ENCODE measurements at places on chromosomes 2 and 18. TPM values are rescaled to one million over a fixed set of nuclear protein-coding genes. Genes with fewer than 3 reads are reported as not detected.
A peak's percentile ranks its signal among the peaks of the same experiment; 100 is the strongest.

- no peak for DNase-seq
These were observed 350.4 kb downstream of the TSN start for GRCh38 chr2:122105877-122106206.

DNA sequence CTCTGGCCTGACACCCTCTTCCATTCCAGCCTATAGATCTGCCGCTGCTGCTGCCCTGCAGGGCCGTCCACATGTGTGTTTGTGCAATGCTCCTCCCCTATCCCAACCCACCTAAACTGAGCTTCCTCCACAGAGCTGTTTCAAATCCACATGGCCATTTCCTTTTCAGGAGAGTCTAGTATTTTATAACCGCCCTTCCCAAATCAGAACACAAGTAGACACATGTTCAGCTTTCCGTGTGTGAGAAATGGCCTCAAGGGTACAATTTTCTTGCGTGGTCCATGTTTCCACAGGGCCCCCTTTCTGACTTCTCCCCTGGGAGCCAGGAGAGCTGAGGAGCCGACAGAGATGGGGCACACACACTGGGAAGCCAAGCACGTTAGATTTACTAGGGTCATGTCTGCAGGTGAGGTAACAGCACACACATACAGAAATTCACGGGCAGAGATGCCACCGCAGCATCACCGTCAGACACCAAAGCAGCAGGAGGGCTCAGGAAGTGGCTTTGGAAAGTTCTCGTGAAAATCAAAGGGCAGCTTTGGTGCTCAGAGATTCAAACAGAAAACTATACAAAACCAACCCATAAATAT is 102.9 kb upstream of the TGFA start:
- DNase-seq, result no peak

VWC2L gene
- total RNA-seq, result not detected

DNA sequence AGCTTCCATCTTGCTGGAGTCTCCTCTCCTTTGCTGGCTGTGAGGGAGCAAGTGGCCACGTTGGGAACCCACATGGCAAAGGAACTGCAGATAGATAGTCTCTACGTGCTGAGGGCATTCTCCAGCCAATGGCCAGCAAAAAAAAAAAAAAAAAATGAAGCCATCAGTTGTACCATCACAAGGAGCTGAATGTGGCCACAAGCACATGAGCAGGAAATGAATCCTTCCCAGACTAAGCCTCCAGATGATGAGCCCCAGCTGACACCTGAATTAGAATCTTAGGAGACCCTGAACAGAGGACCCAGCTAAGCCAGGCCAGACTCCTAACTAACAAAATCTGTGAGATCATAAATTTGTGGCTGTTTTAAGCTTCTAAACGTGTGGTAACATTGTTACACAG is 57.9 kb downstream of the SPIRE1 start:
- DNase-seq, result no peak

GRCh38 chr18:63192126-63192884 is 127.3 kb downstream of the BCL2 start:
- no peak for DNase-seq

GRCh38 chr2:40879305-40879704 is 427.4 kb upstream of the SLC8A1 start:
- DNase-seq, result no peak

DNA sequence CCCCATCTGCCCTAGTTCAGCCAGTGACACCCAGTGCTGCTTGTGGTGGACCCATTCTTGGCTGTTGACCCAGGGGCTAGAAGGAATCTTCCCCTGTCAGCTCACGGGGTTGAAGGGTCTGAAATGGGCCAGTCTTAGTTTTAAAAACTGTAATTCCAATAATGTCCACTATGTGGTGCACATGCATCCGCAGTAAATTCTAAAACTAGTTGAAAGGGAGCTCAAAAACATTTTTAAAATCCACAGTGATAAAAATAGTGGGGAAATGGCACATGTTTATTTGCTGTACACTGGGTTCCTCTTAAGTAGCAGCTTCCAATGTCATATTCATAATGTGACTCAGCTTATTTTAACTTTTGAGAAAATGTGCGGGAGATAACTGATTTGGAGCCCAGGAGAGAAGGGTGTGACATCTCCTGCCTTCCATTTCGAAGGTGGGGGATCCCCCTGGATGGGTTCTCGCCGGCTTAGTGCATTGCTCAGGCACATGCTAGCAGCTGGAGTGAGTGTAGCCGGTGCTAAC is 32.8 kb downstream of the GRHL1 start:
- DNase-seq, result no peak

MAL gene
- total RNA-seq, result 1.2 TPM

GRCh38 chr2:190357600-190357999 is 14.2 kb downstream of the INPP1 start:
- no peak for DNase-seq

GRCh38 chr2:18273205-18273604 is 287.2 kb downstream of the RDH14 start:
- no peak for DNase-seq

GRCh38 chr18:24271381-24272228 is 126.0 kb downstream of the OSBPL1A start:
- peak; percentile 88 for DNase-seq

GRCh38 chr2:160077912-160078810 is 15.7 kb upstream of the PLA2R1 start:
- DNase-seq, result no peak

DNA sequence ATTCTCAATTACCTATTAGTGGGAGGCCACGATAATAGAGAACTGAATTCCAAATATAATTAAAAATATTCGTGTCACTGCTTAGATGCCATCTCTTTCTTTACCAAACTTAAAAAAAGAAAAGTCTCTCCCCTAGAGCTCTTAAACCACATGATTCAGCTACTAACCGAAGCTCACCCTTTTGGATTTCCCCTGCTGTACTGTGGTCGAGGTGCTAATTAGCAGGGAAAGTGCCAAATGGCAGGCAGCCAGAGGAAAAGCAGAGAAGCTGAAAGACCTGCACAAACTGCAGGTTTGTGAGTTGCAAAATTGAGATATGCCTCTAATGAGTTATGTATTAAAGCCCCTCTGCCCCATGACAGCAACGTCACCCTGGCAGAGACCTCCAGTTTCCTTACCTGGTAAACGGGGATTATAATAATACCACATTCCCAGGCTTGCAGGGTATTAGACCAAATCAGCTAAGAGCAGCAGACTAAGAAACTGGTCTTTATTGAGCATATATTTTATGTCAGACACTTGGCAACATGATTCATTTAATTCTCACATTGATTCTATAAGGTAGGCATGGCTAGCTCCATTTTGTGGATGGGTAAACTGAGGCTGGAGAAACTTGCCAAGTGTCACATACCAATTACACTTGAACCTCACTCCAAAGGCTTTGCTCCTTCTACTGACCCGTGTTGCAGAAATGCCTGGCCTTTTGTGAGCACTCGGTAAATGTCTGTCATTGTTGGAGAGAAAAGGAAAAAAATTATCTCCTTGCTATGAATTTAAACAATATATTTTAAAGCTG is 259.7 kb downstream of the LPIN1 start:
- no peak for DNase-seq

CCL20 gene
- total RNA-seq, result 14.0 TPM

- no peak for DNase-seq
These were observed 540.6 kb downstream of the RIT2 start for GRCh38 chr18:42574871-42575270.

PTRHD1 gene
- 20.6 TPM for total RNA-seq

- DNase-seq, result no peak
These were observed 166.6 kb downstream of the RNF144A start for GRCh38 chr2:7083580-7084509.

CKAP2L gene
- 0.54 TPM for total RNA-seq

PLGLB1 gene
- total RNA-seq, result 10.7 TPM

DNA sequence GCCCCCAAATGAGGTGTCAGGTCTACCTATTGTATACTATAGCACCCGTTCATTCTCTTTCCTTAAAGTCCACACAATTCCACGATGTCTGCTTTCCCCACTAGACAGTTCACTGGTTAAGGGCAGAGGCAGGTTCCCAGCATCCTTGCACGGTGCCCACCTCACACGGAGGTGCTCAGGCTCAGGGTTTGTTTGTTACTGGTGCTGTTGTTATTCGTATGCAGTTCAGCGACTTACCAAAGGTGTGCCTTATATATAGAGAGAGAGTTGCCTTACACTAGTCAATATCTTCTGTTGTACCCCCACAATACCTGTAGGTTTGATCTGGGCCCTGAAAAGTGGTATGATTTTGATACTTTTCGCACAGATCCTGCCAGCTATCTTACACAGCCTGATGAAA is 30.6 kb downstream of the SLC3A1 start:
- DNase-seq, result no peak

GALNT3 gene
- 51.3 TPM for total RNA-seq

CABYR gene
- 0.67 TPM for total RNA-seq

ACTG2 gene
- total RNA-seq, result 140 TPM

LDLRAD4 gene
- 48.4 TPM for total RNA-seq

DNA sequence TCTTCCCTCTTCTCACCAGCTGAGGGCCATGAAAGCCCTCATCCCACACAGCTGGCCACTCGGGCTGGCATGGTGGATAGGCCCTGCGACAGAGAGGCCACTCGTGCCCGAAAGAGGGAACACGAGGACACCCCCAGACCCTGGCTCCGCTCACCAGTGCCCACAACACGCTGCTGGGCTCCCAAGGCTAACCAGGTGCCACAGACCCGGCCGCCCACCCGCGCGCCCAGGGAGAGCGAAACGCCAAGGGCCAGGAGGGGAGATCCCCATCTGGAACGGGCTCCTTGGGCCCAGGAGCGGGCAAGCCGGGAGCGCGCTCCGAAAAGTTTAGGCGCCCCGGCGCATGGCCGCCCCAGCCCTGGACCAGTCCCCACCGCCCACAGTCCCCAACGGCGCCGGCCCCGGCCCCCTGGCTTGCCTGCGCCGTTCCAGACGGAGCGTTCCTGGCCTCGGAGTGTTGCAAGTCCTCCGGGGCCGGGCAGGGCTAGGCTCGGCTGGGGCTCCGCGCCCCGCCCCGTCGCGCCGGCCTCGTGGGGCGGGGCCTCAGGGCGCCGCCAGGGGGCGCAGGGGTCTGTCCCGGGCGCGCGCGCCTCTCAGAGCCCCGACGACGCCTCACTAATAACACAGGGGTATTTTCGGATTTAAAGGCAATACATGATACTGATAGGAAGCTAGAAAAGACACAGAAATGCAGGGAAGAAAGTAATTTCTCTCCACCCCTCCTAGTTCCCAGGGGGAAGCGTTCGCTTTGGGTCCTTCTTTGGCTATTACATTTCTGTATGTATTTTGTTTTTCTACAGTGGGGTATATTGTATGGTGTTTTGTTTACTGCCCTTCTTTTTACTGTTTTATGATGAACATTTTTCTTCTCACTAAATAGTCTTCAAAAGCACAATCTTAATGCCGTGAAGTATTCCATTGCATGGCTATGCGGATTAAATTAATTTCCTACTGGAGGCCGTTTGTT is at the start of gene TMBIM1:
Gene TMBIM1, minus strand, starts transcription at position 456 of the 967 bp plus-strand sequence. CDS start 10,362 bp downstream, outside the sequence.
- DNase-seq, result peak; percentile 90

GRCh38 chr2:25692143-25692542 is 18.8 kb upstream of the DTNB start:
- no peak for DNase-seq

DNA sequence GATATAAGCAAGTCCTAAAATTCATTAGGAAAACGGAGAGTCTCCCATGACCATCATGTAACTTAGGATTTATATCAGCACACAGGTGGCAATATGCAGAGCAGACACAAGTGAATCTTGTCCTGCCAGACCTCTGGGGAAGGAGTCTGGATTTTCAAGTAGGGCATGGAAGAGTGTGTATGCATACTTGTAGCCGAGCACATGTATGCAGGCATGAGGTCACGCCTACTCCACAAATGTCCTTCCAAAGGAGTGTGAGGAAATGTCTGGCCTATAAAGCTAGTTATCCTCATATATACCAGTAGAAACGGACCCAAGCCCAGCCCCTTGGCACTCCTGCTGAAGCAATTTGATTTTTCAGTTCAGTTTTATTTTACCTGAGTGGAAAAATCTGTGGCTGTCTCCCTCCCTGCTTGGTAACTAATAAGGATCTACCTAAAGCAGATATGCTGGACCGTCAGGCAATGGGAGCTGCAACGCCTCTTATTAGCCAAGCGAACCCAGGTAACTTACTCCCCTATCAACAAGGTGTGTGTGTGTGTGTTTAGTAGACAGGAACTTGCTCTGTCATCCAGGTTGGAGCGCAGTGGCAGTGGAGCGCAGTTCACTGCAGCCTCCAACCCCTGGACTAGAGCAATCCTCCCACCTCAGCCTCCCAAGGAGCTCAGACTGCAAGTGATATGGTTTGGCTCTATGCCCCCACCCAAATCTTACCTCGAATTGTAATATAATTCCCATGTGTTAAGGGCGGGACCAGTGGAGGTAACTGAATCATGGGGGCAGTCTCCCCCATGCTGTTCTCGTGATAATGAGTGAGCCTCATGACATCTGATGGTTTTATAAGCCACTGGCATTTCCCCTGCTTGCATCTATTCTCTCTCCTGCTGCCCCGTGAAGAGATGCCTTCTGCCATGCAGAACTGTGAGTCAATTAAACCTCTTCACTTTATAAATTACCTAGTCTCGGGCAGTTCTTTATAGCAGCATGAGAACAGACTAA is 2.8 kb downstream of the STAT1 start:
- DNase-seq, result no peak

CTLA4 gene
- not detected for total RNA-seq

POTEC gene
- not detected for total RNA-seq

DNA sequence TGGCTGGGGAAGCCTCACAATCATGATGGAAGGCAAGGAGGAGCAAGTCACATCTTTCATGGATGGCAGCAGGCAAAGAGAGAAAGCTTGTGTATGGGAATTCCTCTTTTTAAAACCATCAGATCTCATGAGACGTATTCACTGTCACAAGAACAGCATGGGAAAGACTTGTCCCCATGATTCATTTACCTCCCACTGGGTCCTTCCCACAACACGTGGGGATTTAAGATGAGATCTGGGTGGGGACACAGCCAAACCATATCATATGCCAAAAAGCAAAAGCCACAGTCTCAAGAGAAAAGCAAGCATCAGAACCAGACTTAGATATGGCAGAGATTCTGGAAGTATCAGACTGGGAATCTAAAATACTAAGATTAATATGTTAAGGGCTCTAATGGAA is 30.0 kb upstream of the SCRN3 start:
- no peak for DNase-seq

DNA sequence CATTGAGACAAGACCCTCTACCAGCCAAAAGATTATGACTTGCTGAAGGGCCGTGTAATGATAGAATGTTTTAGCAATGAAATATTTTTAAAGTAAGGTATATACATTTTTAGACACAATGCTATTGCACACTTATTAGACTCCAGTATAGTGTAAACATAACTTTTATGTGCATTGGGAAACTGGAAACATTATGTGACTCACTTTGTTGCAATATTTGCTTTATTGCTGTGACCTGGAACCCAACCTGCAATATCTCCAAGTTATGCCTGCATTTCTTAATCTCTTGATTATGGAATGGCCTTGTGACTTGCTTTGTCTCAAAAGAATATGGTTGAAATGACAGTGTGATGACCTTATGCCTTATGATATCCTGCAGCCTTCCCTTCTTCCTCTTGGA is 502.0 kb downstream of the EPHA4 start:
- no peak for DNase-seq

Measured in Peyer's patch (tissue), 4 donors.